ENCODE measurements at places on chromosomes 3 and 15.

GRCh38 chr3:24101676-24102168 is 156.6 kb downstream of the NR1D2 start:
- no peak for DNase-seq

DNA sequence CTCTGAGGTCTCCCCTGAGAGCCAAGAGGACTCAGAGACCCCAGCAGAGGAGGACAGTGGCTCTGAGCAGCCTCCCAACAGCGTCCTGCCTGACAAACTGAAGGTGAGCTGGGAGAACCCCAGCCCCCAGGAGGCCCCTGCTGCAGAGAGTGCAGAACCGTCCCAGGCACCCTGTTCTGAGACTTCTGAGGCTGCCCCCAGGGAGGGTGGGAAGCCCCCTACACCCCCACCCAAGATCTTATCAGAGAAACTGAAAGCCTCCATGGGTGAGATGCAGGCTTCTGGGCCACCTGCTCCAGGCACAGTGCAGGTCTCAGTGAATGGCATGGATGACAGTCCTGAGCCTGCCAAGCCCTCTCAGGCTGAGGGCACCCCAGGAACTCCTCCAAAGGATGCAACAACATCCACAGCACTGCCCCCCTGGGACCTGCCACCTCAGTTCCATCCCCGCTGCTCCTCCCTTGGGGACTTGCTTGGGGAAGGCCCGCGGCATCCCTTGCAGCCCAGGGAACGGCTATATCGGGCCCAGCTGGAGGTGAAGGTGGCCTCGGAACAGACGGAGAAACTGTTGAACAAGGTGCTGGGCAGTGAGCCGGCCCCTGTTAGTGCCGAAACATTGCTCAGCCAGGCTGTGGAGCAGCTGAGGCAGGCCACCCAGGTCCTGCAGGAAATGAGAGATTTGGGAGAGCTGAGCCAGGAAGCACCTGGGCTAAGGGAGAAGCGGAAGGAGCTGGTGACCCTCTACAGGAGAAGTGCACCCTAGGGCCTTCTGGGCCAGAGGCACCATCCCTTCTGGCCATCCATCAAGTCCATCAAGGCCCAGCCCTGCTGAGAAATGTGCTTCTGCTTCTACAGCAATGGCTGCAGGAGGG is 23.6 kb downstream of the PLEKHO2 start:
- no peak for DNase-seq

GRCh38 chr3:79341961-79342360 is 425.8 kb downstream of the ROBO1 start:
- DNase-seq, result no peak

GRCh38 chr3:87969620-87970019 is 89.2 kb downstream of the CGGBP1 start:
- DNase-seq, result no peak

DNA sequence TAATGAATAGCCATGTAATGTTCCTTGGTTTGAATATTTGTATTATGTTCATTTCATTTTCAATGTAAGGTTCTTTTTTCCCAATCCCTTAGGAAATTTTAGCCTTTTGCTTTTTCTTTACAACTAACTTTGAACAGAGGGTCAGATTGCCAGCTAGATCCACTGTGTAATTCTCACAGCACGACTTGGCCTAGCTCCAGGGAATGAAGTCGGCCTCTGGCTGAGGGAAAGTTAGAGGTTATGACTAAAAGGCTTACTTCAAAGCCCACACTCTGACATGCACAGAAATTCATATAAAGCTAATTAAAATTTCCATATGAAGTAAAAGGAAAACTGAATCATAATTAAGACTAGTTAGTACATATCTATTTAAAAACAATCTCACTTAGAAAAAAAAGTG is 38.7 kb downstream of the ROBO1 start:
- DNase-seq, result no peak

GRCh38 chr15:101107101-101107500 is 144.7 kb downstream of the CHSY1 start:
- no peak for DNase-seq

DNA sequence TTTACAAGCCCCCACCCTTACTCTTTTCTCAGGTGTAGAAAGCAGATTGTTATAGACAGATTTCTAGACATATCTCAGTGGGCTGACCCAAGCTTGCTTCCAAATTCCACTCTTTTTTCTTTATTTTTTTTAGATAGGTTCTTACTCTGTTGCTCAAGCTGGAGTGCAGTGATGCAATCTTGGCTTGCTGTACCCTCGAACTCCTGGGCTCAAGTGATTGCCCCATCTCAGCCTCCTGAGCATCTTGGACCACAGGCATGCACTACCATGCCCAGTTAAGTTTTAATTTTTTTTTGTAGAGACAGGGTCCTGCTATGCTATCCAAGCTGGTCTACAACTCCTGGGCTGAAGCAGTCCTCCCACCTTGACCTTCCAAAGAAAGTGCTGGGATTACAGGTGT is 53.5 kb upstream of the ADAMTS9 start:
- DNase-seq, result no peak

DNA sequence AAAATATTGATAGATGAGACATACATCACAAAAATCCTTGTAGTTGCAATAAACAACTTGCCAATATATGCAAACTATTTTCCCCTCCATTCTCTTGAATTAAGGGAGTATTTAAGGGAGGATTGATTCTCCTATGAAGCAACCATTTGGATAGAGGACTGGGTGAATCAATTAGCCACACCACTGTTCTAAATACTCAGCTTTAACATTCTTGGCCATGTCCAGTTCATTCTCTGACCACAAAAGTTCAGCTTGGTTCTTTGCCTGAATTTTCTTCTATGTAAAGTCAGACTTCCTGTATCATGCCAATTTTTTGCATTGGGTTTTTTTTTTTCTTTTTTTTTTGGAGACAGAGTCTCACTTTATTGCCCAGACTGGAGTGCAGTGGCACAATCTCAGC is 15.8 kb upstream of the SEC11A start:
- DNase-seq, result no peak

- DNase-seq, result no peak
Observed at GRCh38 chr15:84887938-84888337, 3.5 kb downstream of the SLC28A1 start.

- no peak for DNase-seq
Observed at GRCh38 chr3:3631114-3631513, 168.1 kb upstream of the LRRN1 start.

DNA sequence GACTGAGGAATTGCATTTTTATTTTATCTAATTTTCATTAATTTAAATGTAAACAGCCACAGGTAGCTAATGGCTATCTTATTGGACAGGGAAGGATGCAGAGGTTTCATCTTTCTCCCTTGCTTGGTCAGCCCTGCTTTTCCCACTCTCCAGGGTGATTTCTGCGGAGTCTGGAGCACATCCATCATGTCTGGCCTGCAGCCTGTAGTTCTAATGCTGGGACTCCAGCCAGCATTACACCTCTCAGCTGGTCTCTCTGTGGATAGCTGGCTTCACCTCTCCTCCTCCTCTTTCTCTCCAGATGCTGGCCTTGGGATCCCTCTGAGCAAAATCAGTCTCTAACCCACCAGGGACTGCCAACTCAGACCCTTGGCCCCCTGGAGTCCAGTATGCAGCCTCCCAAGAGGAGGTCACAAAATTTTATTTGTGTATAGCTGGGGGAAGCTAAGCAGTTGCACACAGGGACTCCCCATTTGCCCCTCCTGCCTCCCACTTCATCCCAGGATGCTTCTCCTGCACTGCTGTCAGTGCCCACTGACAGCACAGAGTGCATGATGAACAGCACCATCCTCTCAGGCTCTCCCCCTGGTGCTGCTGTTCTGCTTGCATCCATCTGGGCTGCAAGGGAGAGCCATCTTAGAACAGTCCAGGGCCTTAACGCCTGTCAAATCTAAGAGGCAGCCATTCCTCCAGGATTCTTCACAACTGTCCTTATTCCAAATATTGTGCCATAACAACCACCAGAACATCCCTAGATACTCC is 1.7 kb downstream of the BFSP2 start:
- peak; percentile 28 for DNase-seq

GRCh38 chr3:12508291-12508700 is 24.0 kb downstream of the TSEN2 start:
- no peak for DNase-seq

- DNase-seq, result peak; percentile 57
Observed at GRCh38 chr3:196335503-196335948, 2.7 kb downstream of the TM4SF19 start.

- DNase-seq, result no peak
Observed at GRCh38 chr15:38631119-38632075, 66.8 kb upstream of the RASGRP1 start.

GRCh38 chr3:183117056-183117455 is 17.8 kb upstream of the MCCC1 start:
- DNase-seq, result no peak

DNA sequence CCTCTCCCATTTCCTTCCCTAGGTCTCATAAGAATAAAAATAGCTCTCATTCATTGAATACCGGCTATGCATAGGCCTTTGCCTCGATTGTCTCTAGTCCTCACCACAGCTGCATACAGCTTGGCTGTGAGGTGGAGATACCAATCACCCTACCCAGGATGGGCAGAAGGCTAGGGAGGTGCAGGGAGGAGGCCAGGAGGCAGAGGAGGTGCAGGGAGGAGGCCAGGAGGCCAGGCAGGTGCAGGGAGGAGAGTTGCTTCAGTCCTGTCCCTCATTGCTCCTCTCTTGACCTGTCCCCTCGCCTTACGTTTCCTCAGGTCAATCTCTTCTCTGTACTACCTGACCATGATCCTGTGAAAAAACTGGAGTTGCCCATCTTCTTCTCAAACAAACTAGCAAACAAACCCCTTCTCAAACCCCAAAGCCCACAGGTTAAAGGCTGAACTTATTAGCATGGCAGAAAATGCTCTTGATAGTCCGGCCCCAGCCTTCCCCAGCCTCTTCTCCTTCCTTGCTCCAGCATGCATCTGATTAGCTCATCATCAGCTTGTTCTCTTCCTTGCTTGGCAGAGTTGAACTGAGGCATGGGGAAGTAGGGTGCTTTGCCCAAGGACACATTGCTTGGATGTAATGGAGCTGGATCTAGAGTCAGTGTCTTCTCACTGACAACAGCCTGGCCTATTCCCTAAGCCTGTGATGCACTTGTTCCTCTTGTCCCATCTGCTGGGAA is 15.8 kb downstream of the PODXL2 start:
- no peak for DNase-seq

DNA sequence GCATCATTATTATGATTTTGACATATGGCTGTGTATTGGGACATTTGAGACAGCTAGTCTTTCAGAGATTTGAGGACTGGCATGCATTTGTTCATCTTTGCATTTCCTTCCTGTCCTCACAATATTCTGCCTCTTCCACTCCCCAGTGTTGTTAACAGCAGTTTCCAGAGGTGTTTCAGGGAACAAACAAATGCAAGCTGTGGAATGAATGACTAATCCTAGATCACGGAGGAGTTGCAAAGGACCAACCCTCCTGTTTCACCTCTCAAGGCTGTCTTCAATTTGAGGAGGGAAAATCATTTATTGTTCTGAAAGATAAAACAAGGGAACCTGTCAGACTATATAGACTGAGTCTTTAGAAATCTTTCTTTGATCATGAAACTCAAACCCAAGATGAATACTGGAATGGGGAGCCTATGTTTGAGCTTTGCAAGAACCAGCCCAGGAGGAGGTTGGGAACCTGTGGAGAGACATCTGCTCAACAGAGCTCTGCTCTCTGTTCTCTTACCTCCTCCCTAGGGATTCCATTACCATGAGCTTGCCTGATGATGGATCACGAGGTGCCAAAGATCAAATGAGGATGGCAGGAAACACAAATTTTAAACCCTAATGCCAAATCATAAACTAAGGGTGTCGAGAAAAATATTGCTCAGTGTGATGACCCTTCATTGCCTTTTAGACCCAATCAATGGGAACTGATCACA is 68.5 kb downstream of the SLC7A14 start:
- DNase-seq, result no peak

DNA sequence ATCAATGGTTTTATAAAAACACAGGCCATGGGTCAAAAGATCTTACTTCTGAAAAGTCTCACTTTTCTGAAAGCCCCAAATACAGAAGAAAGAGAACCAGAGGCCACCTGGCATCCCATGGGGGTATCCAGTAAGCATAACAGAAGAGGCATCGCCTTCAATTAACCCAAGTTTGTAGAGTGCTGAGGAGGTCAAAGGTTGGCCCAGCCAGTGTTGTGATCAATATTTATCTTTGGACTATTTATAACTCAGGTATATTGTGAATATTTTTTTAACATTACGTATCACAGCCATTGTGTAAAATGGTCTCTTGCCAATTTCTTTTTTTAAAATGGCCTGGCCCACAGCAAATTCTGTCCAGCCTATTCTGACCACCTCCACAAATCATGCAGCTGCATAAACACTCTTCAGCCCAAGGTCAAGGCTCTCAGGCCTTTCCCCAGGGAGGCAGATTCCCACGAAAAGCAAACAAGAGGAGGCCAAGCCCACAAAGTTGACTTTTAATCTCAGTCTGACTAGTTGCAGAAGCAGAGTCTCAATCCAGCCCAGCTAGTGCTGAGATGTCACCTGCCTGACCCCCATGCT is 26.2 kb upstream of the SPTBN5 start:
- DNase-seq, result no peak

- DNase-seq, result no peak
Observed at GRCh38 chr3:127668906-127669305, 3.8 kb upstream of the ABTB1 start.

- DNase-seq, result no peak
Observed at GRCh38 chr15:25431836-25432561, 6.8 kb downstream of the UBE3A start.

GRCh38 chr15:59616379-59616778 is 4.8 kb downstream of the GCNT3 start:
- no peak for DNase-seq

DNA sequence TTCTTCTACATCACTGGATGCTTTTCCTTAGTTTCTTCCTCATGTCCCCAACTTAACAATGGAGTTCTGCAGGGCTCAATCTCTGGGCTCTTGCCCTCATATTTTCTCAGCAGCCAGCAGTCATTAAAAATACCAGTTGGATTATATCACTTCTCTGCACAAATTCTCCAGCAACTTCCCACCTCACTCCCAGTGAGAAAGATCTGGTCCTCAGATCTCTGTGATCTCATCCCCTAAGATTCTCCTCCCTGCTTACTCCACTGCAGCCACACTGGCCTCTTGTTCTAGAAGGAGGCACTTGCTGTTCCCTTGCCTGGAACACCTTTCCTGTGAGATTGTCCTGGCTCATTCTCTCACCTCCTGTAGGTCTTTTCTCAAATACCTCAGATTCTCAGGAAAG is 6.1 kb downstream of the ERICH6 start:
- no peak for DNase-seq

- DNase-seq, result peak; percentile 22
Observed at GRCh38 chr3:173553635-173554280, 156.2 kb downstream of the NLGN1 start.

GRCh38 chr3:135141672-135142071 is 346.6 kb downstream of the EPHB1 start:
- no peak for DNase-seq

DNA sequence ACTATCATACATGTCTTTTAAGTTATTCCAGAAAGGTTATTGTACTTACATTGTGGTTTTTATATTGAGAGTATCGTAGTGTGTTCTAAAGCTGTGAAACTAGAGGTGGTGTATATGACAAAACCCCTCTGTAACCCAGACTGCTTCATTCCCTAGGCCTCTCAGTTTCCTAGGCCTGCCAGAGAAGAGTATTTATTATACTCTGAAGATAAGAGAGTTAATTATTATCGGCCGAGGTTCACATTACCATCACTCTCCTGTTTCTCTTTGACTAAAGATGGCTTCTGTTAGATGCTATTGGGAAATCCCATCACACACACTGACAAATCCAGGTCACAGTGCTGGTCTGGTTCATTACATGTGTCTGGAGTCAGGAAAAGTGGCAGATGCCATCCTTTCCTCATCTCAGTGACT is 20.5 kb downstream of the EXOSC7 start:
- no peak for DNase-seq

All from H7 (cell line).